C1 segment of cervical spinal cord (tissue), 14 donors: ENCODE measurements at places on chromosomes 7 and 10.

DNA sequence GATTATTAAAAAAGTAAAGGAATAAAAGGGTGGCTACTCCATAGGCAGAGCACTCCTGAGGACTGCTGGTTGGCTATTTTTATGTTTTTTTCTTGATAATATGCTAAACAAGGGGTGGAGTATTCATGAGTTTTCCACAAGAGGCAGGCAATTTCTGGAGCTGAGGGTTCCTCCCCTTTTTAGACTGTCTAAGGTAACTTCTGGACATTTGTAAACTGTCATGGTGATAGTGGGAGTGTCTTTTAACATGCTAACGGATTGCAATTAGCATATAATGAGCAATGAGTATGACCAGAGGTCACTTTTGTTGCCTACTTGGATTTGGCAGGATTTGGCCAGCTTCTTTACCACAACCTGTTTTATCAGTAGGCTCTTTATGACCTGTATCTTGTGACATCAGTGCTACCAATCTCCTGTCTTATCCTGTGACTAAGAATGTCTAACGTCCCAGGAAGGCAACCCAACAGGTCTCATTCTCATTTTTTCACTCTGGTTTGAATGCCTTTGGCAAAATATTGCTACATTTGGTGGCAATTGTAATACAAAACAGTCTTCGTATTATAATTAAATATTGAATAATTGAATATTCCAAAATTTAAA, 587.8 kb upstream of the POM121L12 start:
- DNase-seq: no peak

- DNase-seq: no peak
These were observed 19.0 kb upstream of the ITGB8 start for GRCh38 chr7:20311743-20312042.

DNA sequence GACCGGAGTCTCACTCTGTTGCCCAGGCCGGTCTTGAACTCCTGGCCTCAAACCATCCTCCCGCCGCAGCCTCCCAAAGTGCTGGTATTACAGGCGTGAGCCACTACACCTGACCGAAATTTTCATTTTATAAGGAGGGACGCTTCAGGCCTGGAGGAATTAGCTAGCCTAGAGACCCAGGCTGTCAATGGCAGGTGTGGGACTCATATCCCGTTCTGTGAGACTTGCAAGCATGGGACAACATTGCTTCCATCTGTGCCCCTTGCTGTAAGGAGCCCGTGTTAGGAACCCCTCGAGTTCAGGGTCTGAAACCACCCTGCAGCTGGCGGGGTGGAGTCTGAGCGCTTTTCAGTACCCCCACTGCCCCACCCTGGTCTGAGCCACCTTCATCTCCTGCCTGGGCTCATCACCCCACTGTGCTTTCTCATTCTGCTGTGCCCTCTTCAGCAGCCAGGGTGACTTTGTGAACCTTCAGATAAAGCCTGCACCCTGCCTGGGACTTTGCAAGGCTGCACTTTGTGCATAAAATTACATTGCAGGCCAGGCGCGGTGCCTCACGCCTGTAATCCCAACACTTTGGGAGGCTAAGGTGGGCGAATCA, 1.3 kb upstream of the DAGLB start:
- no peak for DNase-seq

GRCh38 chr10:3786295-3787015, 1.4 kb upstream of the KLF6 start:
- no peak for DNase-seq

- DNase-seq: no peak
These were observed 6.9 kb downstream of the LRMDA start for GRCh38 chr10:75438275-75438674.

GRCh38 chr7:50853311-50853710, 70.6 kb upstream of the GRB10 start:
- peak; percentile 9 for DNase-seq

DNA sequence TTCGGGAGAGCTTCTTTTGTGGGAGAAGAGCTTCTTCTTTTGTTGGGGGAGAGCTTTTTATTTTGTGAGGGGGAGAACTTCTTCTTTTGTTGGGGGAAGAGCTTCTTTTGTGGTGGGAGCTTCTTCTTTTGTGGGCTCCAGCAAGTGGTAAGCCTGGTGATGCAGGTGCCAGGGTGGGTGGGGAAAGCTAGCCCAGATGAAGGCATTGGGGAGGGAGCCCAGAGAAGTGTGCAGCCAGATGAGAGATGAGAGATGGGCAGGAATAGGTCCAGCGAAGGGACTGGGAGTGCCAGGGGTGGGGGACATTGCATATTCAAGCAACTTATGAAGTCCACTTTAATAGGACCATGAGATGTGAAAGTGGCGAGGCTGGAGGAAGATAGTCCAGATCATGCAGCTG, 9.7 kb downstream of the ADRA2A start:
- no peak for DNase-seq

DNA sequence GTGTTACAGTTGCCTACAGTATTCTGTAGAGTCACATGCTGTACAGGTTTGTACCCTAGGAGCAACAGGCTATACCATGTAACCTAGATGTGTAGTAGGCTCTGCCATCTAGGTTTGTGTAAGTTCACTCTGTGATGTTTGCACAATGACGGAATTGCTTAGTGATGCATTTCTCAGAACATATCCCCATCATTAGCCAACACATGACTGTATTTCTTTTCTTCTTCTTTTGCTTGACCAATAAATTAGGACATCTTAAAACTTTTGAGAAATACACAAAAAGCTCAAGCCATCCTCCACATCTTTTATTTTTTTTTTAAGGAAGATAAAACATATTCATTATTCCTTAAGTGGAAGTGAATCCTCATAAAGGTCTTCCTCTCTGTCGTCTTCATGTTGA, 5.4 kb upstream of the PFKFB3 start:
- no peak for DNase-seq

DNA sequence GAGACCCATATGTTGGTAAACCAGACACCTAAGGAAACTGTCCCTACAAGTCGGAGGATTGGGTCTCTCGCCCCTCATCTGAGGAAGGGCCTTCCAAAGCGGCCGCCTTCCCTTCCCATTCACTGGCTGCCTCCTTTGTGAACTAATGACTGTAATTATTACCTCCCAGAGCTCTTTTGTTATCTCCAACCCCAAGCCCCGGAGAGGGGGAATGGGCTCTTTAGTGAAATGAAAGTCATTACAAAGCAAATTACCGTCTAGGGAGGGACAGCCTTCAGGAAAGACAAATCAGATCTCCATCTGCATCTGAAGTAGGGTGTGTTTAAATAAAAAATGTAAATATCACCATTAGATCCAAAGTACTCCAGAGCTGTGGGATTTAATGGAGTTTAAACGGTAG, 2.6 kb upstream of the GAD2 start:
- DNase-seq: no peak

DNA sequence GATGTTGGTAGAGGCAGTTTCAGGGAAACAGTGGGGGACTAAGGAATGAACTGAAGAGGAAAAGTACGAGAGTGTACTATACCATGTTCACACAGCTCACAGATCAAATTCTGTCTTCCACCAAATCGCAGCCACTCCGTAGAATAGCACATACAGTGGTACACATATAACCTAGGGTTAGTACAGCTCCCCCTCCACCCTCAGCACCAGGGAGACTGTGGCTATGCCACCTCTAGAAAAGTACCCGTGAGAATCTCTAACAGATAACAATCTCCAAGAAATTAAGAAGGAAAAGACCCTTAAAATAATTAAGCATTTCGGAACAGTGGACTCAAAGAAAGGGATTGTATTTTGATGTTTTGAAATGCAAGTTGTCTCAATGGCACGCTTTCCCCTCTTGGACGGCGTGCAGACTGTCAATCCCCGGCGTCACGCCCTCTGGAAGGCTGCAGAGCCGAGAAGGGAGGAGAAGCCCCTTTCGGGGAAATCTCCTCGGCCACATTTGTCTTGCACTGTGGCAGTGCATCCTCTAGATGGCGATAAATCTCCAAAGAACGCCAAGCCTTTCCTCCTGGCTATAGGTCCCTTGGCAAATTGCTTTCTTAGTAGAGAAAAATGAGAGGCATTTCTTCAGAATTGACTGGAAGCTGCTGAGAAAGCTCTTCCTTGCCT, 345.0 kb downstream of the REEP3 start:
- DNase-seq: no peak

DNA sequence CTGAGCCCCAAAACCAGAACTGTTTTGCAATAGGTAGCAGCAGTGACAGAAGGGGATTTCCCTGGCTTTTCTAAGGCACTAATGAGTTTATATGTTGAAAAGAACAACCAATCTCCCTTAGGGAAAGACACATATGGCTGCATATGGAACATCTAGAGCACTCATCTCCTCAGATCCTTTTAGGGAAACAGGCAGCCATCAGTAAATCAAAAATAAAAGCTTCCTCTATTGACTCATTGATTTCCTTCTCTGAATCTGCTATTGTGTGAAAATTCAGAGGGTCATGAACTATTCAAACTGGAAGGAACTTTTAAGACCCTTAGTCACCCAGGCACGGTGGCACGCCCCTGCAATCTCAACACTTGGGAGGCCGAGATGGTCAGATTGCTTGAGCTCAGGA, 110.9 kb upstream of the NANOS1 start:
- DNase-seq: no peak

DNA sequence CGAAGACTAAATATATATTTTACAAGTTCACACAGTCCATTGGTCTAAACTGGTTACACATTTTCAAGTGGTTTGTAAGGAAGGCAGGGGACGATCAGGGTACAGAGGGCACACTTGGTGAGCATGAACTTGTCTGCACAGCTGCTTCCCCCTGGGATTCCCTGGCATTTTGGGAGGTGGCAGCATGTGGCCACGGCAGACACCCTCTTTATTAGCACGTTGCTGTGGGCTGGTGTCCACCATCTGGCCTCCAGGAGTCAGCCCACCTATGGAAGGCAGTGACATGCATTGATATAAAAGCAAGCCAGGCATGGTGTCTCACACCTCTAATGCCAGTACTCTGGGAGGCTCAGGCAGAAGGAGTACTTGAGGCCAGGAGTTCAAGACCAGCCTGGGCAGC, 350.2 kb downstream of the TYW1 start:
- DNase-seq: no peak

- no peak for DNase-seq
These were observed 147.5 kb downstream of the RAB11FIP2 start for GRCh38 chr10:117899181-117899683.

DNA sequence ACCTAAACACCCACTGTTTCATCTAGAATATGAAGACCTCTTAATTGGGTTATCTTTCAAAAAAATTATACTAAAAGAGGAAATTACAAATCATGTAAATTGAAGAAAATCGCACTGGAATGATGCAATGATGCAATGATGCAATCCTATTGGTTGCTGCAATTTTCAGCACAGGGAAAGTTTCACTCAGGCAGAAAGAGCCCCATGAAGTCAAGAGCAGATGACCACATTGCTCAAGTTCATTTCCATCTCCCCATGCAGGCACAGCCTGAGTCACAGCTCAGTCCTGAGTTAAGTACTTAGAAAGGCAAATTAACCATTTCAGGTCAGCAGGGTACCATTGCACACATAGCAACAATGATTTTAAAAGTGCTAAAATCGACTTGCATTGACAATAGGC, 180.3 kb upstream of the MYO3A start:
- no peak for DNase-seq

DNA sequence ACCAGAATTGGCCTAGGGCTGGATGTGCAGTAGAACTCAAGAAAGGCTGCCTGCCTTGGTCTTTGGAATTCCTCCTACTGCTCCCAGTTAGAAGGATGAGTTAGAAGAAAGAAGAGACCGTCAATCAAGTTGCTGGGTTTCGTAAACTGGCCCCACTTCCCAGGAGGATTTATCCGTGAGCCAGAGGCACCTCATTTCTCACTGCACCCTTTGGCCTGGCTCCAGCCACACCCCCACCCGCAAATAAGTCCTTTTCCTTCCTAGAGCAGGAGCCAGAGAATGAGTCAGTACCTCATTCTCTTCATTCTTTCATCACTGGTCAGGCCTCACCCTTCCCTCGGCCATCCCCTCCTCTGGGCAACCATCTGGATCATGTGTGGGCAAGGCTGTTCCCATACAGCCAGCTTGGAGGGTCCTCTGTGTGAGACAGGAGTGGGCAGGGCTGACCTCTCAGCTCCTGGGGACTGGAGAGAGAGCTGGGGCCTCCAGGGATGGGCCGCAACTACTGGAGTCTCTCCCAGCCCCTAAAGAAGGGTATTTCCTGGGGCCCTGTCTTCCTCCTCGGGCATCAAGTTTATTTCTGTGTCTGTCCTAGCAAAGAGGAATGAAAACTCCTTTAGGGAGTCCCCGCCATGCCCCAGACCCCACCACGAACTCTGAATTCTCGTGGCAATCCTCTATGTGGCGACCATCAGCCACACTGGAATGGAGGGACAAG, 87.2 kb upstream of the DUSP5 start:
- DNase-seq: no peak

DNA sequence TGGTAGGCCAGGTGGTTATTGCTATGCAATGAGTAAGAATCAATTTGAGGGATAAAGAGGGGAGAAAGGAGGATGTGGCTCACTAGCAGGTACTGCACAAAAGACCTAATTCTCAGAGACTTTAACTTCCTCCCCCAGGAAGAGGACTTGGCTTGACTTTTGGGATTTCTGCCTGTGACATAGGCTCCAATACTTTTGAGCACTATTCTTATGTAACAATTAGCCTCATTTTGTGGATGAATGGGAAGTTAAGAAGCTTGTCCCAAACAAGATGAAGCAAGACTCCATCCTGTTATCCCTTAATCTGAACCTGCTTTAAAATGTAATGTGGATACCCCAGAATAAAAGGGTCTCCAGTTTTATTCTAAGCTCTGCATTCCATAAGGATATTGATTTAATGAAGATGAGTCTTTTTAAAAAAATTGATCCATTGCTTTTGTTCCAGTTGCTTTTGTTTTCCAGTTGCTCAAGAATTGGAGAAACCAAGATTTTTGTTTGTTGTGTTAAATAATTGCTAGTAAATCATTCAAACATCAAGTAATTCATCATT, 218.5 kb downstream of the SNX13 start:
- DNase-seq: no peak

DNA sequence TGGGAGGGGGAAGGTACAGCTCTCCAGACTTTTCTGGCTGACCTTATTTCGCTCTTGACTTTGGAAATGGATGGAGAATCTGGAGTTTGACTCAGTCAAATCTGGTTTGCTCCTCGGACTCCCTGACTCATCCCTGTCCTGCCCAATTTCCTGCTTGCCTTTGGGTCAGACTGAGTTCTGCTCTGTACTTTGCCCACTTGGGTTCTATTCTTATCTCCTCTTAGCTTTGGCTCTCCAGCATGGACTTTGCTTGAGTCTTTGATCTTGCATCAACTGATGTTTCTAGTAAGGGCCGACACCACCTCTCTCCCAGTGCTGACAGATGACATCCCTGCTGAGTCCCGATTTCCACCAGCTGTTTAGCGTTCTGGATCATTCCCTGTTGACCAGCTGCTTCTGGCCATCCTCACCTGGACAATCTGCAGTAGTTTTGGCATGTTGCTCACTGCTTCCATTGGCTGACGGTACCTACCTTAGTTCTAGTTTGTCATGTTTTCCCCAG, 335.3 kb downstream of the SUGCT start:
- no peak for DNase-seq

GRCh38 chr7:111958896-111959295, 247.3 kb downstream of the DOCK4 start:
- peak; percentile 20 for DNase-seq

DNA sequence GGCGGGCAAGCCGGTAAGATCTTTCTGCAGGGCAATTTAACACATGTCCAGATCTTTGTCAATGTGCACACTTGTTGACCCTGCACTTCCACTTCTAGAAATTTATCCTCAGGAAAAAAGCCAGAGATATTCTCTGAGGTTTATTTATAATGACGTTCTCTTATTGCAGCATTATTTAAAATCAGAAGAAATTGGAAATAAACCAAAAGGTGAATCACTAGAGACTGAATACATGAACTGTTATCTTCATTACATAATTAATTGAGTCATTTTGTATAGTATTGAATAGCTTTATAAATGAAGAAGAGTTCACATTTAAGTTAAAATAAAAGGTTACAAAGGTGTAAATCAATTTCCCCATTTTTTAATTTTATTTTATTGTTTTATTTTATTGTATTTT, 16.3 kb upstream of the SAR1A start:
- no peak for DNase-seq
